ENCODE measurements at places on chromosomes 2 and 18.

- DNase-seq: no peak
Observed at GRCh38 chr2:211093743-211094303, 537.4 kb downstream of the CPS1 start.

- DNase-seq: no peak
Observed at GRCh38 chr2:120520929-120521912, 175.3 kb downstream of the INHBB start.

- DNase-seq: no peak
Observed at GRCh38 chr2:205700331-205701132, 18.2 kb downstream of the NRP2 start.

GRCh38 chr18:13831864-13832508, 8.0 kb downstream of the MC5R start:
- no peak for DNase-seq

DNA sequence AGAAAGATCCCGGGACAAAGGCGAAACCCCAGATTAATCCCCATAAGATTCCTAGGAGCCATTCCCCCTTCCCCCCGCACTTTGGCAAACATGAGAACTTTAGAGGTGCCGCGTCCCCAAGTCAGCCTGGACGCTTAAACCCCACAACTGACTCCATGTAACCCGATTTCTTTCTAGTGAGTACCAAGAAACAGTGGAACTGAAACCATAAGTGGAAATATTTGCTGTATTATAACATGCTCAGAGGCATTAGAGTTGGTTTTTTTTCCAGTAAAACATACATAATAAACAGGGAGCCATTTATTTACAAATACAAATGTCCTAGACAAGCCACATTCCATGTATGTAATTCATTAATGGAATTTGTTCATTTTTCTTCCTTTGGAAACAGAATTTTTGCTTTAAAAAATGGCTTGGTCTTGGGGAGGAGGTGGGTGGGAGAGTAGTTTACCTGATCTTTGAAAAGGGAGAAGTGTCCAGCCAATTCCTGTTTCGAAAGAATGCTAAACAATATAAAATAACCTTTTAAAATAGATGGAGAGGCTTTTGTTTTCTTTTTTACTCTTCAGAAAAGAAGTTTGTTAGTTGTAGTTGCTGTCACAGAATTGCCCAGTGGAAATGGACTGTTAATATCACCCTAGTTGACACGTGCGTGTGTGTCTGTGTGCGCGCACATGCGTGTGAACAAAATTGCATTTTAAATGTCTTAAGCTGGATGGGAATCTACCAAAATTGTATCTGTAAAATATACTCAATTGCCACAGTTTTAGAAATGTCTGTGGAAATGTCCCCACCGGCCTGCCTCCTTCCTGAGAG, 10.6 kb downstream of the POU3F3 start:
- no peak for DNase-seq

DNA sequence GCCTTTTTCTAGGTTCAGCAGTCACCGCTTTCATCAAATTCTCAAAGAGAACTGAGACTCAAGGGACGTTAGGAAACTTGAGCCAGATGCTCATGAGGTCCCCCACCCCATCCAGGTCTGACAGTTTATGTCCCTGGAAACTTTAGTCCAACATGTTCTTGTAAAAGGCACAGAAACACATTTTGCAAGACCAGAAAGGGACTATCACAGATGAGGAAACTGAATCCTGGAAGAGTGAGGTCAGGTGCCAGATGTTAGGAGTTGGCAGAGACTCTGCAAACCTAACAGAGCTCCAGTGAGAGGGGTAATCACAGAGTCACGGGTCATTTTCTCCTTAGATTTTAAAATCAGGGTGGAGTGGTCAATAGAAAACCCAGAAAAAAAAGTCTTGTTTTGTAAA, 76.6 kb downstream of the RDH14 start:
- DNase-seq: no peak

DNA sequence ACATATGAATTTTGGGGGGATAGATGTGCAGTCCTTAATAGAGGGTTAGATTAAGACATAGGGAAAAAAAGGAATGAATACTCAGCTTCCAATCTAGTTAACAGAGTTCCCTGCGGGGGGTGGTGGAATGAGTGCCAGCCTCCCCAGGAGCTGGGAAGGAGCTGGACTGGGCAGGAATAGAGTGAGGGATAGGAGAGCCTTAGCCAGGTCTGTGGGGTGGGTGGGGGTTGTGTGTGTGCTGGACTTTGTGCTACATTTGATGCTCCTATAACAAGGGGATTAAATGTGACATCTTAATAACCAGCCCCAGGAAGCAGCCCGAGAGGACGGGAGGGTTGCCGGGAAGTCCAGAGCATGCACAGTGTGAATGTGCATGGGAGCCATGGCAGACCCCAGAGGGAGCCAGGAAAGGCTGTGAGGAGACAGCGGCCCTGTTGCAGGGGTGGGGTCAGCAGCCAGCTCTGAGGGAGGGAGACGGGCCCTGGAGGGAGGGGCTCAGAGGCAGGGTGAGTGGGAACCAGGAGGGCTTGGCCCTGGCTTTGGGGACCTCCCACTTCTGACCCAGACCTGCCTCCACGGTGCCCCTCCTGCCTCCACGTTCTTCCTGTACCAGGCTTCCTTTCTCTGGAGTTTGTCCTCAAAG, 3.6 kb upstream of the MBP start:
- DNase-seq: no peak

GRCh38 chr2:42171396-42171980, 2.3 kb downstream of the EML4 start:
- no peak for DNase-seq

DNA sequence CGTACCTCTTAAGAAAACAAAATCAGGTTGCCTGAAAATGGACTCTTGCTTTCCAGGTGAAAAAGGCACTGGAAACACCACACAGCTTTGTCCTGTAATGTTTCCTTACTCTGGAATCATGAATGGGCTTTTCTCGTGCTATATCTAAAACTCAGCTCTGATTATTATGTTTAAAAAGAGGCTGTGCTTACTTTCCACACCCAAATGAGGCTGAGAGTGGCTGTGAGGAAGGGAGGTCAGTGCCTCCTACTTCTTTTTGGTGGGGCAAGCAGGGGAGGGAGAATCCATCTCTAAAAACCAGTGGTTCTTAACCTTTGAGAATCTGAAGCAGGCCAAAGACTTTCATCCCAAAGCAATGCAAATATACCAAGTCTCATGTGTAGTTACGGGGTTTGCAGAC, 148.6 kb downstream of the FAM210A start:
- DNase-seq: no peak

GRCh38 chr2:168467729-168468128, 11.7 kb downstream of the CERS6 start:
- no peak for DNase-seq

DNA sequence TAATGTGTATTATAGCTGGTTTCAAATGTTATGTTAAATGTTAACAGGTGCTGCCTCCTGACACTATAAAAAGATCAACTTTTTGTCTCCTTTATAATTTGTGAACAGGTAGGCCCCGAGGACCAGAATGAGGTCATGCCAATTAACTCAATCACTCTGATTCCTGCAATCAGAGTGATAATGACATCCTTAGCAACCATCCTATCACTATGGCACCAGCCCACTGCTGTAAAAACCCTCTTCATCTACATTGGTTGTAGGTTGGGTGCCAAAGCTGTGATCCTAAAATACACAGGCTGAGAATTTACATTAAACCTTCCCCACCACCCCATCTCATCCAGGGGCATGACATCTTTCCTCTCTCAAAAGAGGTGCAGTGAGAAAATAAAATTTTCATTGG, 103.5 kb downstream of the CPO start:
- no peak for DNase-seq

GRCh38 chr2:170162271-170162632, 15.7 kb upstream of the MYO3B start:
- no peak for DNase-seq

DNA sequence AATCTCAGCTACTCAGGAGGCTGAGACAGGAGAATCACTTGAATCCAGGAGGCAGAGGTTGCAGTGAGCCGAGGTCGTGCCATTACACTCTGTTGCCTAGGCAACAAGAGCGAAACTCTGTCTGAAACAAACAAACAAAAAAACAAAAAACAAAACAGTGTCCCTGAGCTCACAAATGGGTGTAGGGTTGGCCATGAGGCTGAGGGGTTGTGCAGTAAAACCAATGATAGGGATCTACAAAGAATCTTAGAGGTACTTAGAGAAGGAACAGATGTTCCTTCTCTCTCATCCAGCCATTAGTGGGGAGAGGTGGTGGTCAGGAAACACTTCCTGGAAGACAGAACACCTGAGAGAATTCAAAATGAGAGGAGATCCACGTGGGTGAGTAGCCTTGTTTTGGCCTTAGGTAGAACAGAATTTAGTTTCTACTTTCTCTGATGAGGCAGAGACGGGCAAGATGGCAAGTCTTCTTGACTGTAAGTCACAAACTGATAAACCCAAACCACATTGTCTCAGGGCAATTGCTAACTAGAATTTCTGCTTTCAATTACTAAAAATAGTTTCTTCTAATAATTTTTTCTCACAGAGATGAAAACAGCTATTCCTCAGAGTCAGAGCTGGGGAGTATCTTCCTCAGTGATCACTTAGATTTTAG, 61.5 kb upstream of the PPM1B start:
- DNase-seq: no peak

- DNase-seq: no peak
Observed at GRCh38 chr2:126908721-126909177, 10.1 kb downstream of the TEX51 start.

- no peak for DNase-seq
Observed at GRCh38 chr2:44974064-44974715, 32.7 kb downstream of the SIX3 start.

GRCh38 chr2:43358410-43359201, 132.2 kb upstream of the ZFP36L2 start:
- DNase-seq: no peak

DNA sequence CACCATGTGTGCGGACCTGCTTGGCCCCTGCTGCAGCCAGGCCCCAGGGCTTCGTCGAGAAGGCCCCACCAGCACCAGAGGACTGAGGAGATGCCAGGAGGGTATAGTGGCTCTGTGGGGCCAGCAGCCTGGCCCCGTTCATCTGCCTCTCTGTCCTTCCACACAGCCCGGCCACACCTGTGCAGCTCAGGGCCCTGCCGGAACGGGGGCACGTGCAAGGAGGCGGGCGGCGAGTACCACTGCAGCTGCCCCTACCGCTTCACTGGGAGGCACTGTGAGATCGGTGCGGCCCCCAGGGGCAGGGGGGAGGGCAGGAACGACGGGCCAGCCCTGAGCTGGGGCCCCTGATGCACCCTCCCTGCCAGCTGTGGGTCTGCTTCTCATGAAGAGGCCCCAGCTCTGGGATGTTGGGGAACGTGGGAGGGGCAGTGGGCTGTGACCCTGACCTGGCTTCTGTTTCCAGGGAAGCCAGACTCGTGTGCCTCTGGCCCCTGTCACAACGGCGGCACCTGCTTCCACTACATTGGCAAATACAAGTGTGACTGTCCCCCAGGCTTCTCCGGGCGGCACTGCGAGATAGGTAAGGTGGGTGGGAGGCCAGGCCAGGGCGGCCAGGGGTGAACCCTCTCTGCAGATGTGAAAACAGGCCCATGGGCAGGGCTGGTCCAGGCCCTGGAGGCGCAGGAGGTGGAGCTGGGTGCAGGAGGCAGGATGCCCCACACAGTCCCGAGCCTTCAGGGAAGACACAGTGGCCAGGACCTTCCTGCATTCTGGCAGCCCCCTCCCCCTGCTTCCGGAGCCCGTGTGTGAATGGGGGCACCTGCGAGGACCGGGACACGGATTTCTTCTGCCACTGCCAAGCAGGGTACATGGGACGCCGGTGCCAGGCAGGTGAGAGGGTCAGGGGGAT, 50.3 kb downstream of the MTERF4 start:
- no peak for DNase-seq

DNA sequence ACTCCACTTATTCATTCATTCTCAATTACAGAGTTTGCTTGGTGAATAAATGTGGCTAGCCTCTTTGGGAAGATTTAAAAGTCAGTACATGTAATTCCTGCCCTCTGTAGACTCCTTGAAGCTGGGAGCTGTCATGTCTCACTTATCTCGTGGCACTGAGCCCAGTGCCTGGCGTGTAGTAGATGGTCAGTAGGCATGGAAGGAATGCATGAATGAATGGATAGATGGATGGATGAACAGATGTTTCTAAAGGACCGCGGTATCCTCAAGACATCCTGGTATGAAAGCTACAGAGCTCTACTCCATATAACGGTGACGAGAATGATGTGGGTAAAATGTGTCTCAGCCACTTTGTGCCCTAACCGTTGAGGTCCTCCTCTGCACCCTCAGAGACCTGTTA, 83.0 kb downstream of the MARCO start:
- no peak for DNase-seq

- no peak for DNase-seq
Observed at GRCh38 chr2:16899958-16900357, 234.3 kb upstream of the CYRIA start.

DNA sequence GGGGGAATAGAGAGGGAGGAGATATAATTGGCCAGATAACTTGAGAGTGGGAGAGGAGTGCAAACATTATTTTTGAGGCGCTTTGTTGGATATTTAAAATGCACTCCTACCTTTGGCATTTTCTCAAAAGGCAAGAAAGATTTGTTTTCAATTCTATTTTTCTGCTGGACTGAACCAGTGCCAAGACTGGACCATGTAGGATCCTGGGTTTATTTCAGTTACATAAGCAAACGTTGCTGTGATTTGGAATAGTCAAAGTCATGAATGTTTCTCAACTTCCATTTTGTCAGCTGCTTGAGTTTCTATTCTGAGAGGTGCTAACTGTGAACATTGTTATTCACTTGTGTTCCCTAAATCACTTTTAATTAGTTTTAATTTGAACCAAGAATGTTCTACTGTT, 8.9 kb upstream of the CHRNA1 start:
- DNase-seq: no peak

DNA sequence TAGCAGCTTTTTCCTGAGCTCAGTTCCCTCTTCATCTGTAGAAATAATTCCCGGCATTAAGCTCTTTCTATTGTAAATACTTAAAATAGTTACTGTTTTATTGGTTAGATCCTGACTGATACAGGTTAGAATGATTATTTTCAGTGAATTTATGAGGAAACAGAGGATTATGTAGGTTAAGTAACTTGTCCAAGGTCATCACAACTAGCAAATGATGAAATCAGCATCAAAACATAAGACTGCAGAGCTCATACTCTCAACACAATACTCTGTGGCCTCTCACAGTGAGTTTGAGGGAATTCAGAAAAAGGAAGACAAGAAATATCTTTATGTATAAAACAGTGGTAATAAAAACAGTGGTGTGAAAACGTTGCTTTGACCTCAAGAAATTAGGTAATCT, 113.2 kb upstream of the DLX2 start:
- no peak for DNase-seq

GRCh38 chr2:62334440-62335058, 138.6 kb downstream of the B3GNT2 start:
- DNase-seq: no peak

DNA sequence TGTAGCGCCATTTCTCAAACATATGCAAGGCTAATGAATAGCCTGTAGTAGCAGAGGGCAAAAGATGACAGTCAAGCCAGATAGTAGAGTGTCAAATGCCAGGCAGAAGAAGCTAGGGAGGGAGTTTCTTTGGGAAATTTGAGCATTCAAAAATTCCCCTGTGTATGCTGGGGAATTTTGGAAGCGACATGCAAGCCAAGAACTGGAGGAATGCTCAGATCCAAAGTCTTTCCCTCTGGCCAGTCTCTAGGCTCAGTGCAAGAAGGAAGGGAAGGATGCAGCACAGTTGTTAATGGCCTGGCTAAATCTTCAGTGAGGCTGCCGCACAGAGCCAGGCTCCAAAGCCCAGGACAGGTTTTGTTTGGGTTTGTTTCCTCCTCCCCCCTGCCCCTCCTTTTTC, 59.9 kb downstream of the ATP9B start:
- DNase-seq: no peak

GRCh38 chr2:160352500-160352899, 141.1 kb downstream of the RBMS1 start:
- no peak for DNase-seq
